Activated CD8-positive, alpha-beta memory T cell treated with anti-CD3 and anti-CD28 coated beads, Interleukin-2, amount 10 ng/mL, durations not matched to agents 7 days and 5 days (primary cell): ENCODE measurements at places on chromosomes 11 and 22.

GRCh38 chr22:29633514-29634312, 30.3 kb downstream of the NF2 start:
- DNase-seq: no peak

DNA sequence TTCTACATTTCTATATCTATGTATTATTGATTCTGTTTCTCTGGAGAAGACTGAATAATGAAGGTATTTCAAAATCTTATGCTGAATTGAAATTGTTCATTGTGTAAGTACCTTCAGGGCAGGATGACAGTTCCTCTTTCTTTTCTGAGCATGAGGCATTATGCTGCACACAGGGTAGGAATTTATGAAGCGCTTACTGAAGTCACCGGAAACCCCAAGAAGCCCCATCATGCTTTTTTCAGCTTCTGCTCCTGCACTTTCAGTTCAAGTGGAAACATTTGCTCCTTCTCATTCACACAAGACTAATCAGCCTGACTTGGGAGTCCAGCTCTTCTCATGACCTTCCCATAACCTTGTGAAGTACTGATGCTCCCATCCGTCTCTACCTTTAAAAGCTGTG, 314.7 kb upstream of the SORL1-AS1 start:
- DNase-seq: no peak

DNA sequence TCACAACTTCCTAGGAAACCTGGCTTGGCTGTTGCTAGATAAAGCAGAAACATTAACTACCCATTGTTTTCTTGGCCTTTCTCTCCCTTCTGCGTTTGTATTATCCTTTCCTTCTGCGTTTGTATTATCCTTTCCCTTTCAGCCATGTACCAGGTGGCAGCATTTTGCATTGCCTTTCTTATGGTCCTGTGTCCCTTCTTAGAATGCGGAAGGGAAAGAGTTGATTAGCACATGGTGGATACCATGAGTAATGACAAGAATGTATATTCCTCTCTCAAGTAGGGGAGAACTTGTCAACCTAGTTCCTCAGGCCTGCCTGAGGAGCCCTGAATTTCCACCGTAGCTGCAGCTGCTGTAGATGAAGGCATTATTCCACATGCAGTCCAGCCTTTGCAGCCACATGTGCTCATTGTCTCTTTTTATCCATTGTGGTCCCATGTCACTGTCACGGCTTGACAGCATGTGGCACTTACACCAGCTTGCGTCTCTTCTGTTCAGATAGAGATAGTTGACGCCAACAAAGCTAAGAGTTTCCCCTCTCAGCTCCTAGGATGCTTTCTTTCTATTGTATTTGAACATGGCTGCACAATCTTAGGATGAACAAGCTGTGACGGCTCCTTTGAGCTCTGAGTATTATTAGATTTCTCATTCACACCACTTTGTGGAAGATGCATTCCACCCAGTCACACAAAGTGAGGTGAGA, 44.8 kb downstream of the SLN start:
- DNase-seq: no peak

- no peak for DNase-seq
These were observed 110.5 kb downstream of the ATG16L2 start for GRCh38 chr11:72924568-72925190.

DNA sequence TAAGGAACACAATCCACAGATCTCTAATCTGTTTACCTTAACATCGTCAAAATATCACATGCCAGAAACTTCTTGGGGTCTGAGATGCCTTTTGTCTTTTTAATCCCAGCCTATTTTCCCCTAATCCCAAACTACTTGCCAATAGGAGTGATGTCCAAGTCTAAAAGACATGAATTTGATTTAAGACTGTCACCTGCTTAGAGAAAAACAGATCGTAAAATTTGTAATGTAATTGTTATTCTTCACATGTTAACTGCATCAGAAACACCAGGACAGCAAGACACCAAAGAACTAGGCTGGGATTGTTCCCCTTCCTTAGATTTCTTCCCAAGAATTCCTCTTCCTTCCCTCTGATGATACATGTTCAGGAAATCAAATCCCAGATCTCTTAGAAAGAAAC, 198.1 kb upstream of the ARHGAP20 start:
- DNase-seq: no peak

- DNase-seq: no peak
These were observed 52.1 kb upstream of the CRYBB3 start for GRCh38 chr22:25147642-25147928.

DNA sequence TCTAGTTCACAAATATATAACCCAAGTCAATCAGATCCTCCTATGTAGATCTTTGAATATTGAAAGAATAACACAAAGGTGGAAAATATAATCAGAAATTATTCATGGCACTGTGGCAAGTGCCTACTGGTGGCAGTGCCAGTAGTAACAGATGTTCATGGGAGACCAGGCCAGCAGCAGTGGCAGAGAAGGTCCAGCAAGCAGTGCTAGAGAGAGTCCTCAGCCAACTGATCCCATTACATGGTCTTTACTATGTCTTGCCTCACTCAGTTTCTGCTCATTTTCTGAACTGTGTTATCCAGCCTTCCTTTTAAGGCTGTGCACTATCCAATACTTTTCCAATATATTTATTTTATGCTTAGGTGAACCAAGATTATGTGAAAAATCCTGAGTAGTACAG, 124.9 kb downstream of the MRTFA start:
- DNase-seq: no peak

- no peak for DNase-seq
These were observed 478.3 kb upstream of the ISX start for GRCh38 chr22:34587357-34588356.

GRCh38 chr11:57095417-57095816, 86.3 kb upstream of the LRRC55 start:
- no peak for DNase-seq

DNA sequence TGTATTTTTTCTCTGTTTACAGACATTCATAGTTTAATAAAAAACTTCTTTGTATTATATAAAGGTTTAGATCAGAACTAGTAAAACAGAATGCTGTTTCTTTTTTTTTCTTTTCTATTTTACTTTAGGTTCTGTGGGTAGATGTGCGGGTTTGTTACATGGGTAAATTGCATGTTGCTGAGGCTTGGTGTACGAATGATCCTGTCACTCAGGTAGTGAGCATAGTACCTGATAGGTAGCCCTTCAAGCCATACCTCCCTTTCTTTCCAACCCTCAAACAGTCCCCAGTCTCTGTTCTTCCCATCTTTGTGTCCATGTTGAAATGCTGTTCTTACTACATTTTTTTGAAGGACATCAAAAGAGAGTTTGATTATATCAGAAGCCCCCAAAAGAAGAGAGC, 3.2 kb downstream of the ATM start:
- no peak for DNase-seq

GRCh38 chr22:39092111-39092862, 4.8 kb upstream of the APOBEC3H start:
- DNase-seq: peak; percentile 69

DNA sequence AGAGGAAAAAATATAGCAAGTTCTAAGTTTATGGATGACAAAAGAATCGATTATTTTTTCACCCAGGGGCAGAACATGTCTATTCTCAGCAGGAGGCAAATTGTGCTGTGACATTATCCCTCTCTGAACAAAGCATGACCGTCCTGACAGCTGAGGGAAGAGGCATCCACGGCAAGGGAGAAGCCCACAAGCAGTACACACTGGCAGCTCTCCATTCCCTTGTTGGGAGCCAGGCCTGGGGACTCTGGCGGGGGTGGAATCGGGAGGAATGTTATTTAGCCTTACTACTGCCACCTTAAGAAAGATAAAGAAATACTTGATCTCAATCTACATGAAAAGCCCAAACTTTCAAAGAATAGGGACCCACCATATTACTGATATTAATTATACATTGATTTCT, 3.4 kb downstream of the KIRREL3 start:
- no peak for DNase-seq

GRCh38 chr11:111632516-111633220, 30.4 kb downstream of the SIK2 start:
- no peak for DNase-seq

DNA sequence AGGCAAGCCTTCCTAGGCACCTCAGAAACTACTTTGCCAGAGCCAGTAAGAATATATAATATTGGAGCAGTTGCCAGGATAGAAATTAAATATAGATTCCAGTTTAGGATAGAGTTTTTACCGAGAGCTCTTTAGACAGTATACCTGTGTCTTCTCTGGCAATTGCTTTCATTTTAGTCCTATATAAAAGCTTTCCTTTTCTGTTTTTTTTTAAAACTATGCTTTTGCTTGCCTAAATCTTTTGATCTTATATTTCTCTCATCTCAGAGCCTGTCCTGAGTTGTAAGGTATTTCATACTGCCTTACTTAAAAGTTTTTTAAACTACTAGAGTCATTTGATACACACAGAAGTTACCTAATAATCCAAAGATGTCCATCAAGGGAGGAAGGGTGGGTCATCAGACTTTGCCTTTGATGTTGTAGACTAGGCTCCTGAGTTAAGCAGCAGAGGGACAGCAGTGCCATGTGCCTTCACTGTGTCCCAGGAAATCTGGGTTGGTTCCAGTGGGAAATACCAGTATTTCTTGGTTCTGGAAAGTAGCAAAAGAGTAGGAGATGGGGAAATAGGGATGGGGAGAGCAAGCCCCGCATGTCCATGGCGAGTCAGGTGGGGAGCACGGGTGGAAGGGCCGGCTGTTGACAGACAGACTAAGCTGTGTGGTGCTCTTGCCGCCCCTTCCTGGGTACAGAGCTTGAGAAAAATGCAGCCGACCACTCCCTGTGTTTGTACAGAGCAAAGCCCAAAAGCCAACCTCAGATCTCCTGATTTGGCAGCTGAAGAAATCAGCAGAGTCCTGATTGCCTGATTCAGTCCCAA, 11.2 kb downstream of the MCAM start:
- no peak for DNase-seq

DNA sequence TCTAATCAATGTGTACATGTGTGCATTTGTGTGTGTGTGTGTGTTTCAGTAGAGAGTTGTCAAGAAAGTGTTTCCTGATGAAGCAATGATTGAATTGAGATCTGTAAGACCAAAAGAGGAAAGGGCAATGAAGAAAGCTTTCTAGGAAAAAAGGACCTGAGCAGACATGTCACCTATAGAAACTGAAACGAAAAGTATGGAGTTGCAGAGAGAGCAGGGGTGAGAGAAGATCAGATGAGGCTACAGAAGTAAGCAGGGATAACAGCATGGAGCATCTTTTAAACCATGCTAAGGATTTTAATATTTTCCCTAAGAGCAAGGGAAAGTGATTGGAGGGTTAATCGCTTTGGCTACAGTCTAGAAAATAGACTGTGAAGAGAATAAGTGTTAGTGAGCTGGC, 1459.4 kb upstream of the TENM4 start:
- DNase-seq: no peak

GRCh38 chr11:31772412-31772811, 38.7 kb downstream of the PAX6 start:
- no peak for DNase-seq

GRCh38 chr11:82004537-82005213, 729.0 kb downstream of the FAM181B start:
- DNase-seq: no peak

DNA sequence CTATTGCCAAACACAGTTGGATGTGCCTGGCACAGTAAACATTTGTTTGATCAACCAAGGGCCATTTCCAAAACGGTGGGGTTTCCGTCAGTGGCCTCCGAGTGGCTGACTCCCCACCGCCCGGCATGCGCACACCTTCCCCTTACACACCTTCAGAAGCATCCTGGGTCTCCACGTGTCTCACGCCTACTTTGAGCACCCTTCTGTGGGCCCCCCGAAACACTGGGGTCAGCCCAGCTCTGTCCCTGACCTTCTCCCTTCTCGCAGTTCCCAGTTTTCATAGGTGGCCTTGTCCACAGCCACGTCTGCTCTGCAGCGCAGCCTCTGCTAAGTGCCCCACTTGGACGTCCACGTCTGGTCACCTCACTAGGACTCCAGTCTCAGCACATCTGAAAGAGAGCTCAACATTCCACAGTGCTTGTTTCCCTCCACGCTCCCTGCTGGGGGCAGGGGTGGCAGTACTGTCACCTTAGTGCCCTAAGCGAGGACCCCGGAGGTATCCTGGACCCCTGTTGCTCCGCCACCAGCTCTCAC, 13.2 kb upstream of the SHANK2 start:
- DNase-seq: no peak

DNA sequence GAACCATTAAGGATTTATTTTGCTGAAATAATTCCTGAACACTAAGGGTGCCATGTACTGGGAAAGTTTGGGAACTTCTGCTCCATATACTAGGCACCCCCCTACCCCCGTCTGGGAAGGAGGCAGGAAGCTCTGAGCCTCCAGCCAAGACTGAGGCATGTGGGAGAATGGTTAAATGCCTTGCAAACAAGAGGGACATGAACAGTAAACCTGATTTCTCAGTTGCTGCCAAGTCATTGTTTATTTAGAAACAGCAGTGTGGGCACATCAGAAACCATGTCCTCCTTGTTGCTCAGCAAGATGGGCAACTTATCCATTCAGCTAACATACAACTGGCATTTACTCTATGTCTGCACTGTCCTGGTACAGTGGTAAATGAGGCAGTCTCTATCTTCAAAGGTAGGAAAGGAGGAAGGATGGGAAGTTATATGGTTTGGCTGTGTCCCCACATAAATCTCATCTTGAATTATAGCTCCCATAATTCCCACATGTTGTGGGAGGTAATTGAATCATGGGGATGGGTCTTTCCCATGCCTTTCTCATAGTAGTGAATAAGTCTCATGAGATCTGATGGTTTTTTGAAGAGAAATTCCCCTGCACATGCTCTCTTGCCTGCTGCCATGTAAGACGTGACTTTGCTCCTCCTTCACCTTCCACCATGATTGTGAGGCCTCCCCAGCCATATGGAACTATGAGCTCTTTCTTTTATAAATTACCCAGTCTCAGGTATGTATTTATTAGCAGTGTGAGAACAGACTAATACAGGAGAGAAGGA, 459.1 kb downstream of the MIAT start:
- DNase-seq: no peak

GRCh38 chr22:28637225-28637624, 42.4 kb downstream of the TTC28 start:
- no peak for DNase-seq

- no peak for DNase-seq
These were observed 12.3 kb downstream of the ENDOD1 start for GRCh38 chr11:95101935-95102334.

- DNase-seq: peak; percentile 81
These were observed 1.2 kb downstream of the DDX17 start for GRCh38 chr22:38504731-38505540.
